ENCODE measurements at places on chromosomes 6 and 20.

- no peak for DNase-seq
These were observed 49.5 kb upstream of the B4GALT5 start for GRCh38 chr20:49762940-49763766.

DNA sequence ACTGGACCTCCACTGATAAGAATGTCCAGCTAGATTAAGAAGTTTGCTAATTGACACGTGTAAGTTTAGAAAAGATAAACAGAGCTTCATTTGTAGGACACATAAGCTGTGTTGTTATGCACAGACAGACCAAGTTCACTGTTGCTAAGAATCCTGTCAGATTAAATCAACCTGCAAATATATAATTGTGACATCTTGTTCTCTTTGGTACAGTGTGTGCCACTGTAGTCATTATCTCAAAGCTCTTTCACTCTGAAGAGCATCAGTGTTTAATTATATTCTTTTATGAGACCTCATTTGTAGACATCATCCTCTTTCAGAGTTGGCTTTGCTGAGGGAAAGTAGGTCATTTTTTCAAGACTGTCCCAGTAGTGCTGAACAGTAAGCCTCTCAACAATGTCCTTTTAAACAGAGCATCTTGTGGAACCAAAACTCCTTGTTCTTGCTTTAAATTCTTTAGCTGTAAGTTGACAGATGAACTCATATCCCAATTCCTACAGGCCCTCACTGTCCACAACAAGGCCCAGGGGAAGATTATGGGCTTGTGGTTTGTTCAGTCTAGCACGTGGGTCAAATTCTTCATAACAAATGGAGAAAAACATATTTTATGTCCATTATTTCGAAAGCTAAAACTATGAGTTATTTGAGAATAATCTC, 252.4 kb downstream of the HDGFL1 start:
- no peak for DNase-seq

DNA sequence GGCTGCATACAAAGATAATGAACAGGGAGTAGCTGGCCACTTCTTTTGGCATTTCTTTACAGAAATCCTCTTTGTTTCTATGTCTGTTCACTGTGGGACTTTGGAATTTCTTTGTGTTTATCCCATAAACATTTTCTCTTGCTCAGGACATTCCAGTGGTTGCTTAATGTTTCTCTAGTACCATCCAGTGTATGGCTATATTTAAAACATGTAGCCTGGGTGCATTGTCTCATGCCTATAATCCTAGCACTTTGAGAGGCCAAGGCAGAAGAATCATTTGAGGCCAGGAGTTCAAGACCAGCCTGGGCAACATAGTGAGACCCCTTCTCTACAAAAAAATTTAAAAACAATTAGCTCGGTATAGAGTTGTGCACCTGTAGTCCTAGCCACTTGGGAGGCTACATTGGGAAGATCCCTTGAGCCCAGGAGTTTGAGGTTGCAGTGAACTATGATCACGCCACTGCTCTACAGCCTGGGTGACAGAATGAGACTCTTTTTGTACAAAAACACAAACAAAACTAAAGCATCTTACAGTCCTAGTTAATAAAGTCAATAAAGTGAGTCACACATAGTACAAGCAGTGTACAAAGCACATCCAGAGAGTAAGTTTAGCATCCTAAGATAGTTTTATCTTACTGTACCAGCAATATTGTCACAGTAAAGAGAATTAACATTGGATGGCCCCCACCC, 63.3 kb downstream of the ZFAND3 start:
- DNase-seq, result no peak

- DNase-seq, result peak; percentile 24
These were observed 5.3 kb upstream of the COL12A1 start for GRCh38 chr6:75210885-75211739.

- DNase-seq, result no peak
These were observed 39.1 kb upstream of the GLP1R start for GRCh38 chr6:39009476-39009875.

DNA sequence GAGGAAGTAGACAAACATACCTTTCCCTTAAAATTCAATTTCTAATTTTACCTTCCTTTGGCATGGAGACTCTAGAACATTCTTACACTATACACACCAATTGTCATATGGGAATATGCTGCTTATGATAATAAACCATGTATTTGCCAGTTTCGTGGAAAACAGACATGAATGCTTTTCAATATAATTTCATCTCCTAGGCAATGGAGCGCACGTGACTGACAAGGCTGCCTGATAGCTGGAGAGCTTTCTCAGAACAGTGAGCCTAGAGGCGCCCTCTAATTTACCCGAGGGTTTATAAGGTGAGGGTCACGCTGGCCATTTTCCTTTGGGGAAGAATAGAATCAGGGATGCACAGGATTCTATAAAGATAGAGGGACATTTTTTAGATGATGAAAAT, 56.5 kb downstream of the PRR18 start:
- no peak for DNase-seq

DNA sequence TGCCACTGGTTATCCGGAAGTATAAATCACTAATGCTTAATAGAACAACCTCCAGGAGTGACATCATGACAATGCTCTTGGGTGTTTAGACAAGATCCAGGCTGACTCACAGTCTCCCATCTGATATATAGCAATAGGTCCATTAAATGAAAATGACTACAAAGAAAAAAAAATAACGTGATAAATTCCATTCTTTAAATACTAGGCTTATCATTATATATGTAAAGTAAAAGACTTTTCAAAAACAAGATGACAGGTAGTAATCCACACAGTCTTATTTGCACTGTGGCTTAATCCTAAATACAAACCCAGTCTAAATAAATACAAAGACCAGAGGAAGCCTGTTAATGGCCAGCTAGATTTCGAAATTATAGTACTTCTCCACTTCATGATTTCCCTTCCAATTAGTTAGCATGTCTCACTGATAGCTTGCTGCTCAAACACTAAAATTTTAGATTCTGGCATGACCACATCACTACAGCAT, 149.1 kb upstream of the BEND3 start:
- no peak for DNase-seq

DNA sequence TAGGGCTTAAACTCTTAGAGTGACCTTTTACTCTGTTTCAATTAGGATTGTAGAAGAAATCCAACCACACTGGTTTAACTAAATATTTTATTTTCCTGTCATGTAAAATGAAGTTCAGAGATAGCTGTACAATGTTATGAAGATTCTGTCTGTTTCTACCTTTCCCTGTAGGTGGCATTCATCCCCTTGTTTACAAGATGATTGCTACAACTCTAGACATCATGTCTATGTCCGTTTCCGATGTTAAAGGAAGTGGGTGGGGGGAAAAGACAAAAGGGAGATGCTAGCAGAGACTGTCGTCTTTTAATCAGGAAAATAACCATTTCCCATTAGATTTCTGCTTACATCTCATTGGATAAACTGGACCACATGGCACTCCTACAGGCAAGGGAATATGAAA, 30.9 kb upstream of the RIMS1 start:
- no peak for DNase-seq

- peak; percentile 37 for DNase-seq
These were observed 1.8 kb downstream of the PERP start for GRCh38 chr6:138105446-138105845.

- DNase-seq, result no peak
These were observed 1.2 kb downstream of the ATF6B start for GRCh38 chr6:32126880-32127279.

DNA sequence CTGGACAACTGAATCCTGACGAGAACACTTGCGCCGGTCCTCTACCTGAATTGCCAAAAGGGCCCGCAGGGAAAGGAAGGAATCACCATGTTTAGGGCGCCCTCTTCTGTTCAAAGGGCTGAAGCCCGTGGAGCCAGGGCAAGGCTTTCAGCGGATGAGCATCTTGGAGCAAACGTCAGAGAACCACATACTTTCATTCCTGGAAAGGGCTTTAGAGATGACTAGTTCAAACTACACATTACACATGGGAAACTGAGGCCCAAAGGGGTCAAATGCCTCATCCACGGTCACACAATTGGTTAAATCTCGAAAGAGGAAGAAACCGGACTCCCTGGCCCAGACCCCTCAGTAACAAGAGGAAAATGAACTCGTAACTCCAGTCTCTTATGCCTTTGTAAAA, 11.5 kb upstream of the ZNF133 start:
- DNase-seq, result peak; percentile 70

DNA sequence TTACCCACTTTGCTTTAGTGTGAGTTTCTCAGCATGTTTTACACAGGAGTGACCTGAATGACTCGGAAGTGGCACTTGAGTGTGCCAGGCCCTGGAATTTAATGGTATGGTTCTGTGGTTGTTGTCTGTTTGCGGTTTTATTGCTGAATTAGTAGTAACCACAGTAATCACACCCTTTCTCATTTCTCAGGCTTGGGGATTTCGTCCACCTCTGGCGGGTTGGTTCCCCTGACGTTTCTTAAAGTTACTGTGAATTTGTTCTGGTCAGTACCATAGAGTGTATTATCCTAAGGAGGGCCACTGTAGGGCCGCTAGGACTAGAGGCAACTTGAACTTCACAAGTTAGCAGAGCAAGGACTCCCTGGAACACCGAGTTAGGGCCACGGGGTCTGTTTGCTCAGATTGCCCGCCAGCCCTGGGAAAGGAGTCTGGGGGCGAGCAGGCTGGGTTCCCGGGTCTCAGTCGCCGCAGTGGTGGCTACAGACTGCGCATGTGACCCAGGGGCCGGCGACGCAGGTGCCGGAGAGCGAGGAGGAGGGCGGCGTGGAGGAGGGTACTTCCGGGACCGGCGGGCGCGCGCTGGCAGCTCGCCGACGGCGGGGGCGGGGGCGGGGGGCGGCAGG, 546 bp upstream of the KLHL32 start:
- peak; percentile 53 for DNase-seq

- DNase-seq, result no peak
These were observed 39.3 kb upstream of the RNF144B start for GRCh38 chr6:18347866-18348265.

GRCh38 chr20:57869951-57870315, 160.1 kb upstream of the PMEPA1 start:
- no peak for DNase-seq

GRCh38 chr20:41029150-41029901, 704 bp downstream of the TOP1 start:
- DNase-seq, result peak; percentile 74

DNA sequence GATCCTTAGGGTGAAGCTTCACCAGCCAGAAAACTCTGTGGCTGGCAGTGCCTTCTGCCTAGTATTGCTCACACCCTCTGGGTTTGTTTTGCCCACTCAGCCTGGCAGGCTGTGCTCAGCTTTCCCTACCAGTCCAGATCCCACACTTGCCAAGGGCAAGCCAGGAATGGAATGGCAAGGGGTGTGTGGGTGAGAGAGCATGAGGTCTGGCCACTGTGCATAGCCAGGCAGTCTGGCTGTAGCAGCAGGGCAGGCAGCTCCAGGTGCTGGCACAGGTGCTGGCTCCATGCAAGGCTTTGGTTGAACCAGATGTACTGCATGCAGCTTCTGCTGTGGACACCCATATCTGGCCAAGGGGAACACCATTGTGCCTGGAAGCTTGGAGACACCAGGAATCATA, 1720.3 kb downstream of the HACE1 start:
- DNase-seq, result no peak

DNA sequence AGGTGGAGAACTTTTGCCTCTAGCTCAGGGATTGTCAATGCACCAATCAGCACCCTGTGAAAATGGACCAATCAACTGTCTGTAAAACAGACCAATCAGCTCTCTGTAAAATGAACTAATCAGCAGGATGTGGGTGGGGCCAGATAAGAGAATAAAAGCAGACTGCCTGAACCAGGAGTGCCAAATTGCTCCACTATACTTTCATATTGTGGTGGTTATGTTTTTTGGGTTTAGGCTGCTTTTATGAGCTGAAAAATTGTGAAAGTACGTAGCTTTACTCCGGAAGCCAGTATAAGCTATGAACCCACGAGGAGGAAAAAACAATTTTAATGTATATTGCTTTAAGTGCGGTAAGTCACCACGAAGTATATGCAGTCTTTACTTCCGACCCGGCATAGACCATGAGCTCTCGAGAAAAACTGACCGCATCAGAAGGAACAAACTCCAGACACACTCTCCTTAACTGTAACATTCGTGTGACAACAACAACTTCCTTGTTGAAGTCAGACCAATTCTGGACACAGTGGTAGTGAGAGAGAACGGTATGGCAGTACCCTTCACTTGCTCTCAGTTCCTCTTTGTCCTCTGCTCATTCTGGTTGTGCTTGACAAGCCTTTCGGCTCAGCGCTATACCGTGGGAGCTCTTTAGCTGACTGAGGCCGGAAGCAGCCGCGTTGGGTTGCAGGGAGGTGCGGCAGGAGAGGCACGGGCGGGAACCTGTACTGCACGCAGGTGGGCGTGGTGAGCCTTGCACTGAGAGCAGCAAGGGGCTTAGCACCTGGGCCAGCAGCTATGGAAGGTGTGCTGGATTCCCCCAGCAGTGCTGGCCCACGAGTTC, 81.9 kb upstream of the E2F3 start:
- DNase-seq, result no peak

- no peak for DNase-seq
These were observed 17.1 kb upstream of the HECA start for GRCh38 chr6:139117734-139118133.

- no peak for DNase-seq
These were observed 400.0 kb upstream of the HTR1E start for GRCh38 chr6:86537292-86537861.

- DNase-seq, result no peak
These were observed 423.2 kb downstream of the RFPL4B start for GRCh38 chr6:112770308-112770707.

GRCh38 chr6:14375930-14376329, 258.4 kb downstream of the CD83 start:
- DNase-seq, result no peak

DNA sequence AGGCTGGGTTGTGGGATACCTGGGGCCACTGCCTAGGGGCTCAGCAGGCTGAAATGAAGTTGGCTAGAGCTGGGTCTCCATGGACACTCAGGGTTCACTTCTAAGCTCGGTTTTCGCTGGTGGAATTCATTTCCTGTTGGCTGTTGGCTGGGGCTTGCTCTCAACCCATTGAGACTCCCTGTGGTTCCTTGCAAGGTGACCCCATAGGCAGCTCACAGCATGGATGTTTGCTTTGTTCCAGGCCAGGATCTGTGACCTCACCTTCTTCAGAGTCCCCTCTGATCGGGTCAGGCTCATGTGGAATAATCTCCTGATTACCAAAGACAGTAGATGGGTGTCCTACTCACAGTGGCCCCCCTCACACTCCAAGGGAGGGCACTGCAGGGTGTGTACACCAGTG, 229.3 kb downstream of the QKI start:
- DNase-seq, result no peak

- DNase-seq, result no peak
These were observed 145.5 kb downstream of the RNASET2 start for GRCh38 chr6:166810864-166811263.

DNA sequence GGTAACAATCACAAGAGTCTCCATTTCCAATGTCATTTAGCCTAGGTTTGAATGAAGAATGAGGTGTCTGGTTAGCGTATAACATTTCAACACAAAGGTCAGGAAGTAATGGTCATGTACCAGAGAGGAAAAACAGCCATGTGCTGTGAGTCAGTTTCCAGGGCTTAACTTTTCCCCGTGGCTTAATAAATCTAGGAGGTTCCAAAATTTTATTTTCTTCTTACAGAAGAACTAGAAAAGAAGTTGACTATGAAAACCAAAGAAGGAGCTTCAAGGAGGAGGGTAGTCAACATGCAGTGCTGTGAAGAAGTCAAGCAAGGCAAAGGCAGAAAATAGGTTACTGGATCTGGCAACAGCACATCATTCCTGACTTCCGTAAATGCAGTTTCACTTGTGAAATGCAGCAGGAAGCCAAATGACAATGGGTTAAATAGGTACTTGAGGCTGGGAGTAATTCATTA, 8.4 kb upstream of the GABRR2 start:
- no peak for DNase-seq

- DNase-seq, result no peak
These were observed 923.7 kb downstream of the TBC1D32 start for GRCh38 chr6:120410586-120410985.

- DNase-seq, result no peak
These were observed 50.0 kb upstream of the FOXO3 start for GRCh38 chr6:108510461-108511319.

Measured in NCI-H1417 (cell line).